Brain pericyte (primary cell): ENCODE measurements at places on chromosomes 5 and 9.

GRCh38 chr5:55821731-55822512 lies 29.2 kb upstream of the IL31RA start:
- DNase-seq = peak; percentile 5

DNA sequence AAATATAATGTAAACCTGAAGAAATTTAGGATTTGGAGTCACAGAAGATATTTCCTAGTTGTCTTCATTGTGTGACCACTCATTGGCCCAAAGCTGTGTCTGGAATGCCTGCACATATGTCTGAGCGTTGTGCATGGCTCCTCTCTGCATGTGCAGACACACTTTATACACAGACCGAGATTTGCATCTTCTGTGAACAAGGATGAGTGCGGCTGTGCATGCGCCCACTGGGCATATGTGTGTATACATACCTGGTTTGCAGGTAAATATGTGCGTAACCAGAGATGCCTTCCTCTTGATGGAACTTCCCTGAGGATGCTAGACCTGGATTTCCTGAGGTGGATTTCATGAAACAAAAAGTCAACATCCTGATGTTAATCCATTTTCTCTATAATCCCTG lies 19.1 kb downstream of the PHF2 start:
- DNase-seq = no peak

DNA sequence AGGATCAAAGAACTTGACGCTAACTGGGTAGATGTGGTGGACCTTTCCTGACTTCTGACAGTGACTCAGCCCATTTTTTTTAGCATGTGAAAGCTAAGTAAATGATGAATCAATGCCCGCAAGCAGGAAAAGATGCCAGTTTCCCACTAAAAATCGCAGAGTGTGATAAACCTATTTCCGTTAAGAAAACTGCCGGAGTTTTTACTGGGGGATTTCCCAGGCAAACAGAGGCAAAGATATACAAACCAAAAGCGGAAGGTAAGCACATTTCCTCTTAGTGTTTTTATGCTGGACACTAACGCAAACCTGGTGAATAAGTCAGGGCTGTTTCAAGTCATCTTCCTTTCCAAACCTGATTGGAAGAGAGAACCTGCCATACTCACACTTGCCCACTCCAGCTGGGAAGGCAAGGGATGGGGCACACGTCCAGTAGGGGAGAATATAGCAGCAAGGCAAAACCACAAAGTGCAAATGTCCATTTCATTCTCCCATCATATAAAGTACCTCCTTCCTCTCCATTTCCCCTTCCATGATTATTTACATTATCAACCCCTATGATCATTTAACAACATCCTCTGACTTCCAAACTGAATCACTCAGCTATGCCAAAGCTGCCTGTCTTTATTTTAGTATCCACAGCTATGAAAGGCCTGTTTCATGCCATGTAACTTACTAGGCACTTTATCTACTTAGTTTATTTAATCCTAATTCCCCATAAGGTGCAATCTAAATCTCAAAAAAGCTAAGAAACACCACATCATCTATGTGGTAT lies 349.7 kb upstream of the RFX3 start:
- peak; percentile 64 for DNase-seq

- peak; percentile 58 for DNase-seq
Observed at GRCh38 chr9:92097997-92098482, 17.2 kb downstream of the SPTLC1 start.

- no peak for DNase-seq
Observed at GRCh38 chr5:84430863-84431663, 46.4 kb upstream of the EDIL3 start.

DNA sequence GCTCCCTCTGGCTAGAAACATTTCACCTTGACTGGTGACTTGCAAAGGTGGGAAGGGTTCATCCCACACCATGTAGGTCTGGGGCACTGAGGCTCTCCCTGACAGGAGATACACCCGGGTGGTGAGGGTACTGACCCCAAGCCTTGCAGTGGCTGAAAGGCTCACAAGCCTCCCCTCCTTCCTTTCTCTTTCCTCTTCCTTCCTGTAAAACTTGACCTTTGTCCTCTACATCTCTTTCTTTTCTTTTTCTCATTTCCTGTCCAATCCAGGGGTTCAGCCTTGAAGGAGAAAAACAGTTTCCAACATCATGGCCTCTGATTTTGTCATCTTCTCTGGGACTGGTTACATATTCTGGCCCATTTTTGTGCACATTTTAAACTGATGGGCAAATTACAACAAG lies 16.6 kb downstream of the FBP2 start:
- DNase-seq = no peak

GRCh38 chr5:115478281-115478680 lies 66.3 kb downstream of the FEM1C start:
- DNase-seq = no peak

- DNase-seq = peak; percentile 63
Observed at GRCh38 chr5:73591102-73591695, 25.7 kb downstream of the UTP15 start.

GRCh38 chr9:90505695-90506094 lies 136.9 kb downstream of the DIRAS2 start:
- no peak for DNase-seq

GRCh38 chr9:73348471-73348870 lies 196.8 kb downstream of the ANXA1 start:
- no peak for DNase-seq

DNA sequence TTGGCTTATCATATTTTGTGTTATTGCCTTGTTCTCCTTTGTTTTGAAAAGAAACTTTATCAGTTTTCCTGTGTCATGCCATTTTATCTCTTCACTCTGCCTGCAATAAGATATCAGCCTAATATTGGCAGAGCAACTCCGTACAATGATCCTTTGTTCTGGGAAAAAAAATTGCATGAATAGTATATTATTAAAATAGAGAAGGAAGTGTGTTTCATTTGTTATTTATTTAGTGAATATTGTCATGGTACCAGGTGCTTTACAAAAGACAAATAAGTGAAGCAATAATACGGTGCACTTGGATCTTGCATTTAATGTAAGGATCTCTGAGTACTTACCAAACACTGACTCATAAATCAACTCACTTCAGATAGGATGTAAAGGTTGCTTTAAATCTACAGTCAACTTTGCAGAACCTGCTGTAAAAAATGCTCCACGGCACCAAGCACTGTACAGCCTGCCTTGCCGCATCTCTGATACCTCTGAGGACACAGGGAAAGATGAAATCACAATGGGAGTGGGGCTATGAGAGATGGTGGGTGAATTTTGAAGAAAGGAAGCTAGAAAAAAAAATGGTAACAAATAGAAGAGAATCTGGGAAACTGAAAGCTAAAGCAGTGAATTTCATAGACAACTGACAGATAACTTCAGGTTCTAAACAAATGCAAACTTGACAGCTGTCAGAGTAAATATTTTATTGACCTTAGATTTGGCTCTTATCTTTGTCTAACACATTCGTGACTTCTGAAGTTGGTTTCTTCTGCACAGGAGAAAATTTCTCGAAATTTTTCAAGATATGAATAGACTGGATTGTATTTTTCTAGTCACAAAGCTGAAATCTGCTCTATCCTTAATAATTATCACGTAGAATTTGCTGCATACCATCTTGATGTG lies 232.1 kb downstream of the ENC1 start:
- DNase-seq = no peak

DNA sequence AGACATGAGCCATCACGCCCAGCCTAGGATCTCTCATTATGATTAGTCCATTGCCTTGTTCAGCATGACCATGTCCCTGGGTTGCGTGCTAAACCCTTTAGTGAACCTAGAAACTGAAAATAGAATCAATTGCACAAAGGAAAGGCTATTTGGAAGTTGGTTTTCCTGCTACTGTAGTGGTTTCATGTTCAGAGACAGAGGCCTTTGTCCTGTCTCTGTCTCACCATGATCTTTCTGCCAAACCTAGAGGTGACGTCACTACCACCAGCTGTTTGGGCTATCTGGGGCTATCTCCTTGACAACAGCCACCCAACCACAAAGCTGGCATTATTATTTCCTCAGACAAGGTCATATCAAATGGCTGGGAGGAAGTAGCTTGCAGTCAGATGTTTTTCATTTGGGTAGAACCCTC lies 4.0 kb upstream of the CDK5RAP2 start:
- DNase-seq = peak; percentile 7

DNA sequence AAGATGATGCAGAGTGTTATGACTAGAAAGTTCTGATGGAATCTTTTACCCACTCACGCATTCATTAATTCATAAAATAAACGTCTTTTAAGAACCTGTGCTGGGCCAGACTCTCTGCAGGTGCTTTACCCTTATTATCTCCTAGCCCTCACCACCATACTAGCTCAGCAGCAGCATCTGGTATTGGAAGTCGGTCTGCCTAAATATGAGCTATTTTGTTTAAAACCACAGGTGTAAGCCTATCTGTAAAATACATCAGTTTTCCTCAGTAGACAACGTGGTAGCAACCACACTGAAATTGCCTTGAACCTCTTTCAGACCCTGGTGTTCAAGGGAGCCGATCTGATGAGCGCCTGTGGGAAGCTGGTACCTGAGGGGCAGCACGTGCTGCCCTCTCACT lies 69.4 kb downstream of the PPIC start:
- no peak for DNase-seq

GRCh38 chr5:132427281-132428146 lies 58.0 kb downstream of the SLC22A5 start:
- no peak for DNase-seq

DNA sequence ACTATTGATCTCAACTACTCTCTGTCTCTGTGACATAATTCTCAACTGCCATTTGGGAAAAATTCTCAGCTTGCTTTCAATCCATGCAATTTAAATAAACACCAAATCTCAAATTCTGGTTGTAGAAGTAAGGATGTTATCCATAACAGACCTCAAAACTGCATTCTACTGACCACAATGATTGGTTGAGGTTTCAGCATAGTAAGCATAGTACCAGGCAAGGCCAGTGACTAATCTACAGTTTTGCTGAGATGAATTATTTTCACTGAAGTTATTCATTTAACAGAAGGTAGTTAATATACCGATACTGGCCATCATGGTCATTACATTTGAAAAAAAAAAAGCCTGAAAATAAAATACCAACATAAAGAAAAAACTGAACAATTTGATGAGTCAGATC lies 488.0 kb upstream of the CDH18 start:
- DNase-seq = no peak

DNA sequence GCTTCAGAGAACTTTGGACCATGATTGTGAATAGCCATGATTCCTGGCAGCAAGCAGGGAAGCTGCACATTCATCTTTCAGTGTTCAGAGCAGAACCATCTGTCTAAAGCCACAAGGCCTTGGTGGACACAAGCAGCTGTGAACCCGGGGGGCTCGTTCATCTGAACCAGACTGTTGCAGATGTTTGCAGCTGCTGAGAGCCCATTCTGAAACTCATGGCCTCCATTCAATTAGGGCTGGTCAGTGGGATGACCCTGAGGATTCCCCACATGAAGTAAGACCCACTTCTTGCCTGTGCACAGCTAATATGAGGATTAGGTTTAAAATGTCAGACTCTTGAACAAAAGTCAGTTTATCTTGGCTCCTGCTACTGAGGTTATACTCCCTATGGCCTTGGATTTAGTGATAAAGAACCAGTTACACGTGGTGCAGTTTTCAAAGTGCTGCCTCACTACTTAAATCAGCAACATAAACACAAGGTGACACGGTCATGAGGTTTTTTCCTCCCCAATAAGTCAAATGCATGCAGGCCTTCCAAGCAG lies 109.8 kb upstream of the IFNK start:
- no peak for DNase-seq

DNA sequence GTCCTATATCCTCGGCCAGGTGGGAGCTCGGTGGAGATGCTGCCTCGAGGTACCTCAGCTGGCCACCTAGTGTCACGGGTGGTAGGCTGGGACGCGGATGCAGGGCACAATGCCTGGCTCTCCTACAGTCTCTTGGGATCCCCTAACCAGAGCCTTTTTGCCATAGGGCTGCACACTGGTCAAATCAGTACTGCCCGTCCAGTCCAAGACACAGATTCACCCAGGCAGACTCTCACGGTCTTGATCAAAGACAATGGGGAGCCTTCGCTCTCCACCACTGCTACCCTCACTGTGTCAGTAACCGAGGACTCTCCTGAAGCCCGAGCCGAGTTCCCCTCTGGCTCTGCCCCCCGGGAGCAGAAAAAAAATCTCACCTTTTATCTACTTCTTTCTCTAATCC lies 2.0 kb downstream of the PCDHGC3 start:
- DNase-seq = no peak

DNA sequence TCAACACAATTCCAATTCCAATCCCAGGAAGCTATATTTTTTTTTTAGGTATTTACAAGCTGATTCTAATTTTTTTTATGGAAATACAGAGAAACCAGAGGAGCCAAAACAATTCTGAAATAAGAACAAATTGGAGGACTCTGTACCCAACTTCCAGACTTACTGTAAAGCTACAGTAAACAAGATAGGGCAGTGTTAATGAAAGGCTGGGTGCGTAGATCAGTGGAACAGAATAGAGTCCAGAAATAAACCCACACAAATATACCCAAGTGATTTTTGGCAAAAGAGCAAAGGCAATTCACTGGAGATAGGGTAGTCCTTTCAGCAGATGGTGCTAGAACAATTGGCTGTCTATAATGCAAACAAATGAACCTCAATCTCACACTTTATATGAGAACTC lies 50.6 kb downstream of the WHRN start:
- no peak for DNase-seq

DNA sequence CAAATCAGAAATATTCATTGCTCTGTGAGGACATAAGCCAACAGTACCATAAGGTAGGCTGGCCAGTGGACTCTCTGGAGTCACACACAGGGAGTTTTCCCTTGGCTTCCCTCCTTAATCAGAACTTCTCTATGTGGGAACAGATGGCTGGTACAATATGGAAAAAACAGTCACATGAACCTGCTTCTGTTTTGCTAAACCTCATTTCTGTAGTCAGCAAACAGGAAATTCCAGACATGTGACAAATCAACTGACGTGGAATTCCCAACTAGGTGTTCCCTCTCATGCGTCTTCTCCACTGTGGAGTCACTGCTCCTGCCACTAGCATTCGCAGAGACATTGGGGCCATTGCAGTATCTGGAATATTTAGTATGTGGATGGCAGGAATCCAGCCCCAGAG lies 617.6 kb downstream of the KIF4B start:
- no peak for DNase-seq

GRCh38 chr9:135743546-135744332 lies 41.8 kb downstream of the KCNT1 start:
- no peak for DNase-seq

DNA sequence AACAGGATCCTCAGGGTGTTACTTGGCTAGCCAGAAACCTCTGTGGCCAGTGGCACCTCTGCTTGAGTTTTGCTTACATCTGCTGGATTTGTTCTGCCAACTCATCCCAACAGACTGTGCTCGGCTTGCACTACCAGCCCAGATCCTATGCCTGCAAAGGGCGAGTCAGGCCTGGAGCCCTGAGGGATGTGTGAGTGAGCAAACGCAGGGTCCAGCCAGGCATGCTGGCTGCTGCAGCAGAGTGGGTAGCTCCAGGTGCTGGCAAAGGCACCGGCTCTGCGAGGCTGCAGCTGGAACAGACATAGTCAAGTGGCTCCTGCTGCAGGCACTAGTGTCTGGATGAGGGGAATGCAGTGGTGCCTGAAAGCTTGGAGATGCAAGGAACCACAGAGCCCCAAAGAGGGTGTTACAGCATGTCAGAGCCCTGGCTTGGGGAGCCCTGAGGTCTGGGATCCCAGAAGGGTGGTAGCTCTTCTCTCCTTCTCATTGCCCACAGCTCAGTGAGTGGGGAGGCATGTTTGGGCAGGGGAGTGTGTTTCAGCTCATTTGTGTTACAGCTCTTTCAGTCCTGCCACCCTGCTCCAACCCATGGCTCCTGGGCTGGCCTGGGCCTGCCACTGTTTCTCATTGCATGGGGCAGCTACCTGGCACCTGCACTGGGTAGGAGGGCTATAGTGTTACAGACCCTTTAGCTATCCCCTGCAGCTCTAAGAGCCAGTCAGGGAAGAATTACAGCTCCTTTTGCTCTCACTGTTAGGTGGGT lies 332.6 kb downstream of the TAF11L14 start:
- no peak for DNase-seq
